Type B pancreatic cell (in vitro differentiated cells): ENCODE measurements at places on chromosomes 11 and 22. TPM values are rescaled to one million over a fixed set of nuclear protein-coding genes. Genes with fewer than 3 reads are reported as not detected.

Gene CLDN5
- total RNA-seq, result 1.00 and 2.2 TPM in 2 replicates

DNA sequence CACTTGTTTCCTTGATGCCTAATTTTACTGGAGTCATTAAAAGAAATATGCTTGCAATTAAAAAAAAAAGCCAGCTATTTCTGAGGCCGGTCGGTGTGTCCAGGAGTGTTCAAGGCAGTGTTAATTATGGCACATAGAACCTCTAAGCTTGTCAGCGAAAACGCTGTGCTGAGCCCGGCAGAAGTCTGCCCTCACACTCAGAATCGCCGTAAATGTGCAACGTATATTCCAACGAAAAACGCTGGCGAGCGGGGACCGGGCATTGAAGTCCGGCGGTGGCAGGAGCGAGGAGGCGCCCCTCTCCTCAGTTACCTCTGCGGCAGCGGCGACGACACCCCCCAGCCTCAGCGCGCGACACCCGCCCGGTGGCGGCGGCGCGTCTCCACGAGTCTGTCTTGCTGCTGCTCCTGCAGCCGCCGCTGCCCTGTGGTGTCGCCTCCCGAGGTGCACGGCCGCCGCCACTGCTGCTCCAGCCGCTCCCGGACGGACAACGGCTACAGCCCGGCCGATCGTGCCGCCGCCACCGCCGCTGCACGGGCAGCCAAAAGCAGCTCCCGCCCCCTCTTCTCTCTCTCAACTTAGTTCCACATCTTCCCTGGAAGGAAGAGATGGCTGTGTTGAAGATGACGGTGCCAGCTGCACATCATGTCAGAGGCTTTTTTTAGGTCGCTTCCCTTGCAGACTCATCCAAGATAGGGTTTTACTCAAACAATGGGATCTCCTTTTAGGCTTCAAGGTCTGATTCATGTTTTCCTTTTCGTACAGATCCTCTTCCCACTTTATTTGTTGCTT, 56.0 kb downstream of the JAM3 start:
- H3K4me3 ChIP-seq, result peak overlapping the region; percentile 74
- DNase-seq, result no peak
- H3K27me3 ChIP-seq, result peaks cover 43% of the 10 kb centered on the region
- peaks cover 7% of the 10 kb centered on the region for H3K36me3 ChIP-seq

Gene PRAME
- 0.10 TPM in 1 of 2 replicates, not detected in the other for total RNA-seq

DNA sequence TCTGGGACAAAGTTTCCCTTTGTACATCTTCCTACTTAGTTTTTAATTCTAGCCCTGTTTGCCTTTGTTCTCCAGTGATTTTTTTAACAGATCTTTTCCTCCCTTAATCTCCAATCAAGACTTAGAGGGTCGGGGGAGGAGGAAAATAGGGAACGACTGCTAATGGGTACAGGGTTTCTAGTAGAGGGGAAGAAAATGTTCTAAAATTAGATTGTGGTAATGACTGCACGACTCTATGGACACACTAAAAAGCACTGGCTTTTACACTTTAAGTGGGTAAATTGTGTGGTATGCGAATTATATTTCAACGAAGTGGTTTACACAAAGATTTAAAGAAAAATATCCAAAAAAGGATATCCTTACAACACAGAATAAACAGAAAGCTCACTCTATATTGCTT, 110.0 kb upstream of the SPON1 start:
- no peak for DNase-seq
- H3K4me3 ChIP-seq, result no peak overlapping the region
- H3K36me3 ChIP-seq, result no peaks in the 10 kb centered on the region
- peaks cover 49% of the 10 kb centered on the region for H3K27me3 ChIP-seq

GRCh38 chr11:121412711-121413415, 39.3 kb upstream of the SORL1 start:
- H3K27ac ChIP-seq, result no peak overlapping the region
- H3K4me1 ChIP-seq, result peaks cover 10% of the 10 kb centered on the region
- no peaks in the 10 kb centered on the region for H3K36me3 ChIP-seq
- H3K4me3 ChIP-seq, result no peak overlapping the region
- no peak for DNase-seq
- H3K27me3 ChIP-seq, result no peaks in the 10 kb centered on the region

DNA sequence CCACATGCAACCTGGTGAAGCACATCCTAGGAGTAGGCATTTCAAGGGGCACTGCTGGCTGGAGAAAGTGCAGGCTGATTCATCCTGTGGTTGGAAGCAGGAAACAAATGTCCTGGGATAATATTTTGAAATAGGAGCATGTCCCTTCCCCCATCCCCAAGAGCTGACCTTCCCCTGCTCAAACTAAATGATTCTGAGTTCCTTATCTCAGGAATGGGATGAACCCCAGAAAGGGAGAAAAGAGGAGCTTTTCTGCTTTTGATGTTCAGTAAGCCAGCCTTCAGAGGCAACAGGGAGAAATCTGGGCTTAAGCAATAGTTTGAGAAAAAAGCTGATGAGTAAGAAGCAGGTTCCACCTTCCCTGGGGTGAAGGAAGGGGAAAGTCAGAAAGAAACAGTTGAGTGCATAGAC, 19.5 kb upstream of the SPON1 start:
- peaks cover 5% of the 10 kb centered on the region for H3K27me3 ChIP-seq
- H3K27ac ChIP-seq, result no peak overlapping the region
- H3K36me3 ChIP-seq, result no peaks in the 10 kb centered on the region
- H3K4me1 ChIP-seq, result peaks cover 13% of the 10 kb centered on the region
